Brain pericyte (primary cell): ENCODE measurements at places on chromosomes 4 and X.

DNA sequence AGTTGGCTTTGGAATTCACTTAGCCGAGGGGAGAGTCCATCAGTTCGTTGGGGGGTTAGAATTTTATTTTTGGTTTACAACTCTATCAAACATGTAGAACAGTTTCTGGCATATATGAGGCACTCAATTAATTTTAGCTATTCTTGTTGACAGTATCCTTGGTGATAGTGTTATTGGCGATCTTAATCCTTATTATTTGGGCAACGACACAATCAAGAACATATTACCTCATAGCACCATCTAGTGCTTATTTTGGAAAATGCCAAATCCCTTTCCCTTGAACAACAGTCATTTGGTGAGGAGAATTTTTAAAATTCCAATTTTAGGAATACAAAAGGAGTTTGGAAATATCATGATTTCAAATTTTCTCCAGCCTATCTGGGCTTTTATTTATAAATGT is 17.9 kb upstream of the PGRMC1 start:
- DNase-seq, result no peak

DNA sequence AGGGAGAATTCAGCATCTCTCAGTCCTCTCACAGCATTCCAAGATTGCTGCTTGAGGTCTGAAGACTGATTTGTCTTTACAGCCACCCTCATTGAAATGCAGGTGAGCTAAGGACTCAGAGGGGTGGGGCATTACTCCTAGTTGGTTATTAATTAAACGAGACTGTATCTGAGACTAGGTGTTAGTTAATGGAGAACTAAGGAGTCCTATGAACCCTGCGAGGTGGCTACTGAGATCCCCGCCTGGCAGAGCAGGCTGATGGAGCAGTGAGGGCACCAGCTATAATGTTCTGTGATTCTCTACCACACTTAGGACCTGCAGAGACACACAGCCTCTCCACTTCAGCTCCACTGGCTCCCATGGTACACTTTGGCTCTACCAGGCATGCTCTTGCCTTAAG is 215.3 kb downstream of the MID1IP1 start:
- DNase-seq, result no peak

- no peak for DNase-seq
These were observed 22.6 kb upstream of the CD38 start for GRCh38 chr4:15755321-15756155.

DNA sequence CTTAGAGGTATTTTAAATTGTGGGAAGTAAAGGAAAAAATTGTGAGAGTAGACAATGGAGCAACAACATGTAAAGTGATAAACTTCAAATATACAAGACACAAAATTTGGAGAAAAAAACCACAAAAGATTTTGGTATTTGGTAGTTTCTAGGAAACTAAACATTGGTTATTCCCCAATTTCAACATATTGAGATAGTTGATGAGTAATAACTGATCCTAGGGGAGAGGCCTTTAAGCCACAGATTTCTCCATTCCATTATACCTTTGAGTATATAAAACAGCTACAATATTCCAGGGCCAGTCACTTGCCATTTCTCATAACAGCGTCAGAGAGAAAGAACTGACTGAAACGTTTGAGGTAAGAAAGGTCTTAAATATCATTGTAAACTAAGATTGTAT is at the start of gene FDCSP:
Gene FDCSP, plus strand, starts transcription at position 301 of the 400 bp plus-strand sequence. CDS start 5,071 bp downstream, outside the sequence.
- no peak for DNase-seq

DNA sequence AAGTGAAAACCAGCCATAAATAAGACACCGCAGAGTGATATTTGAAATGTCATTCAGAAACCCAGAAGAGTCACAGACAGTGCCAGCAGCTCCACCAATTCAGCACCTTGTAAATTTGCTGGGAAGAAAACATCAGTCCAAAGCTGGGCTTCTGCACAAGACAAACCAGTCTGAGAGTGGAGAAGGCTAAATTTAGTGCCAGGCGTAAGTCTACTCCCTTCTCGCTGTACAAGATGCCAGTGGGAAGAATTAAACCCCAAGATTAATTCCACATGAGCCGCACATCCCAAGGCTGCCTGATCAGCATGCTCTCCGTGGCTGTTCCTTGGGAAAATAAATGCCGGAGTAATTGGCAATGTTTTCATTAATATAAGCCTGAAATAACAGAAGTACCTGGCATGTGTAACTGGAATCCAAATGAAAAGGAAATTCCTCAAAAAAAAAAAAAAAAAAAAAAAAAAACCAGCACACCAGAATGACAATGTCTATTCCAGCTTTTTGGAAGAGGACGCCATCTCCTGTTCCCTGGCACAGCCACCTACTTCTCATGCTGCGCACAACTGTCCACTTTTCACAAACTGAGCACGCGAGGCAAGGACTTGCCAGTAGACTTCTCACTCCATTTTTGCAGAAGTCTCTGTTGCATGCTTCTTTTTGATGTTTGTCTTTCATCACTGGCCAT is 95.5 kb downstream of the NSUN7 start:
- DNase-seq, result no peak

GRCh38 chr4:163548481-163549243 is 54.2 kb downstream of the TMA16 start:
- no peak for DNase-seq

DNA sequence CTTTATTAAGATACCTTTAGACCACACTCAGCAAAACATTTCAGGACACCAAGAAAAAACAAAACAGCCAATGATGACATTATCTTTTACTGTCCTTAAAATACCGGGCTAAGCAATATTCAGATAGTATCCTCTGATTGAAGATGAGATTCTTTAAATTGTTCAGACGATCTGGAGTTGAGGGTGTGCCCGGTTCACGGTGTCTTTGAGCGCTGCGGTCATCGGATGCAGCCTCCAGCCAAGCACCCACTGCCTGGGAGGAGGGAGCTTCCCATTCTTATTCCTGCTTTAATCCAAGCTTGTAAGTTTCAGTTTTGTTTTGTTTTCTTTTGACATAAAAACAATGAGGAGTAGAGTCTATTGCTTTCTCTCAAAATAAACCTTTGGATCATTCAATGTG is 14.1 kb downstream of the FAM149A start:
- DNase-seq, result no peak

- DNase-seq, result no peak
These were observed 85.5 kb downstream of the CAMK2D start for GRCh38 chr4:113675731-113676697.

- DNase-seq, result no peak
These were observed 131.4 kb upstream of the ATP6AP2 start for GRCh38 chrX:40449396-40449795.

GRCh38 chrX:30973784-30974427 is 84.9 kb upstream of the TAB3 start:
- DNase-seq, result no peak

- DNase-seq, result no peak
These were observed 19.8 kb downstream of the KLHL34 start for GRCh38 chrX:21638311-21638710.

DNA sequence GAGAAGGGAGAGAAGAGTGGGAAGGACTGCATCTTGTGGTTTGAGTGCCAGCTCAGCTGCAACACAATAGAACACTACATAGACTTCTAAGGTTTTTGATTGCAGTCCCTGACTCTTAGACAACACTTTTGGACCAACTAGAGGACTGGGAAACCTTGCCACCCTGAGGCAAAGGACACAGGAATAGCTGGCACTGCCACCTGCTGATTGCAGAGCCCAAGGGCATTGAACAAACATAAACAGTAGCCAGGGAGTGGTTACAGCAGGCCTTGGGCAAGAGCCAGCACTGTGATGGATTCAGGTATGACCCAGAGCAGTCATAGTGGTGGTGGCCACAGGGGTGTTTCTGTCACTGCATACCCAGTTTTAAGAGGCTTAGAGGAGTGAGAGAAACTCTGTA is 72.5 kb upstream of the CXorf51A start:
- no peak for DNase-seq

- no peak for DNase-seq
These were observed 37.1 kb downstream of the ENOPH1 start for GRCh38 chr4:82467471-82467870.

DNA sequence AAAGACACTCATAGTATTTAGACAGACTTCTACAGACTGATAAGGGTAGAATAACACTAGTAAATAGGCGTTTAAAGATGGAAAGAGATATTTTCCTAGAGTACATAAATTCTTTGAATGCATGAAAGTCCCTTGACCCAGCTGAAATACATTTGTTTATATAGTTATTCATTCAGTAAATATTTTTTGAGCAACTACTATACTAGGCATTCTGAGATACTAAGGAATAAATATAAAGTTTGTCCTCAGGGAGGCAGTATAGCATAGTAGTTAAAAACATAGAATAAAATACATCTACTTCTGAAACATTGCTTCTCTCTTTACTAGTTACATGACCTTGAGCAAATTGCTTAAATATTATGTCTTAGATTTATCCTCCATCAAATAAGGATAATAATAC is 27.4 kb downstream of the HMGN5 start:
- DNase-seq, result no peak

GRCh38 chrX:17960891-17961290 is 99.8 kb upstream of the RAI2 start:
- DNase-seq, result no peak

- no peak for DNase-seq
These were observed 114.1 kb upstream of the RAP2C start for GRCh38 chrX:132333351-132333750.
